Tibial nerve (tissue), 4 donors: ENCODE measurements at places on chromosomes 7 and 10.

GRCh38 chr7:18278316-18278715 is 217.2 kb upstream of the HDAC9 start:
- no peak for DNase-seq

GRCh38 chr7:155378580-155378934 is 79.4 kb upstream of the EN2 start:
- no peak for DNase-seq

DNA sequence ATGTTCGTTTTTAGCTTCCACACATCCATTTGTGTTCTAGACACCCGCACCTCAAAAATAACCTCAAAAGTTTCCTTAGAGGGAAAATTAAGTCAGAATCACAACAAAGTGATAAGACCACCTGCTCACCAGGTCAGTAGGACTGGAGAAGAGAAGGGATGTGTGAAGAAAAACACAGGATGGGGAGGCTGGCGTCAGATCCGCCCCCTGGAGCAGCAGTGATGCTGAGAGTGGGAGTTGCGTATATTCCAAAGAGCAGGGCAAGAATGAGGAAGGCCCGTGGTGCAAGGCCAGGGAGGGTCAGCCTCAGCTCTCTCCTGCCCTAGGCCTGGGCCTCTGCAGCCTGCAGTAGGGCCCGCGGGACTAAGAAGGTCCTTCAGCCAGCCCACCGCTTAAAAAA is 28.7 kb downstream of the CRTAC1 start:
- no peak for DNase-seq

GRCh38 chr7:138752518-138753149 is 45.2 kb upstream of the TMEM213 start:
- DNase-seq, result peak; percentile 8

DNA sequence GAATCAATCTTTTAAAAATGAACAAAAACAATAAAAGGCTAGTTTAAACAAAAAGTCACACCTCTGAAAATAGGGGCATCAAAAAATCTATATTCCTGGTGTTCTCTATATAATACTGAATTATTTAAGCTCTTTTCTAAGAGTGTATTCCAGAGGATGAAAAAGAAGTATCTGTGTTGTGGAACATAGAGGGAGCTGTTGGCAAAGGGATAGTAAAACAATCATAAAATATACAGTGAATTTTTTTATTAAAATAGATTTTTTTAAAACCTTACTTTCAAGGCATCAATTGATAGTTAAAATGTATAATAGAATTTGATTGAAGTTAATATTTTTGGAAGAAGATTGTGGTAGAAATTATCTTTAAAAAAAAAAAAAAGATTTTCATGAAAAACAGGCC is 1409.1 kb upstream of the CELF2 start:
- DNase-seq, result no peak

DNA sequence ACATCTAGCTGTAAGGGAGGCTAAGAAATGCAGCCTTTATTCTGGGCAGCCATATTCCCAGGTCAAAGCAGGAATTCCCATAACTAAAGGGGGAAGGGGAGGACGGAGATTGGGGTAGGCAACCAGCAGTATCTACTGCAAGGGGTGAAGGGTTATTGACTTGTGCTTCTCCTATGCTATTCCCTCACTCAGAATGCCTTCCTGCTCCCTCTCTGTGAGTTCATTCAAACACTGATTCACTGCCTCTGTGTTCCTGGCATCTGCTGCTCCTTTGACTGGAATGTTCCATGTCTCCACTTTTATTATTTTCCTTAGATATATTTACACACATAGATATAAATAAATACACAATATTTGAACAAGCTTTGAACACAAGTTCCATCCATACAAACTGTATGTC is 11.1 kb downstream of the HTR7 start:
- DNase-seq, result no peak
